ENCODE measurements at places on chromosomes 1 and 21.

DNA sequence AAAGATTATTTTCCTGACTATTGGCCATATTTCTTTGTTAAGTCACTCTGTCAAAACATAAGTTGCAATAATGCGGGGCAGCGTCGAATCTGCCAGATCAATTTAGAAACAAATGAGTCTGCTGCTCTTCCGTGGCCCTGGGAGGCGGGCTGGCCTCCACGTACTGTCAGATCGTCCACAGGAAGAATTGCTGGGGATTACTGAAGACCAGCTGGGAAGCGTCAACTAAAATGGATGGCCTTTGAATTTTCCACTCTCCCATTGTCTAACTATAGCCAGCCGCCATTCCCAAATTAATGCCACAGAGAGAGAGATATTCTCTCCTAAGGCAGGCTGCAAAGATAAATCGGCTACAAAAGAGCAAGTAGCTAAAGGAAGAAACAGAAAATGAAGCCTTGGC, 560.2 kb downstream of the SMYD3 start:
- no peak for DNase-seq

DNA sequence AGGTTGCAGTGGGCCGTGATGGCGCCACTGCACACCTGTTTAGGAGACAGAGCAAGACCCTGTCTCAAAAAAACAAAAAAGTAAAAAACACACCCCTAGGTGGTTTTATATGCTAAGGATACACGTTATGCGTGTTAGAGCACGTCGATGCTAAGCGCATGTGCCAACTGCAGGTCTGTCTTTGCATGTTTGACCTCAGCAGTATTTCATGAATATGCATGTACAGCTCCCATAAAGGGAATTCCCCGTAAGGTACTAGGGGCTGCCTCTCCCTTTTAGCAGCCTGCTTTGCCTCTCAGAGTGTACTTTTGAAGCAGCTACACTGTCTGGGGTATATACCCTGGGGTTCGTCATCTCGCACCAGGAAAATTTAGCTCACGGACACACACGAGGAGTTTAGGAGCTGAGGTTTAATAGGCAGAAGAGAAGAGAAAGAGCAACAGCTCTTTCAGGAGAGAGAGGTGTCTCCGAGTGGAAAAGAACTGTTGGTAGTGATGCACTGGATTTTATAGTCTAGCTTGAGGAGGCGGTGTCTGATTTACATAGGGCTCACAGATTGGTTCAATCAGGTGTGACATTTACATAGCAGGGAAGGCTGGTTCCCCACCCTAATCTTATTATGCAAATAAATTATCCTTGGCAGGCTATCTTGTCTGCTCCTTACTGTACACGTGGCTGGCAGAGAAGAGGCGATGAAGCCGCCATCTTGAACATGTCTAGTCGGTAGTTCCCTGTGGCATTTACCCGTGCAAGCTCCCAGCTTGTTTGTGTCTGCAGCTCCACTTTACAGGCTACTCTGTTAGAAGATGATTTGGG, 4.2 kb upstream of the OTUD3 start:
- DNase-seq = no peak

DNA sequence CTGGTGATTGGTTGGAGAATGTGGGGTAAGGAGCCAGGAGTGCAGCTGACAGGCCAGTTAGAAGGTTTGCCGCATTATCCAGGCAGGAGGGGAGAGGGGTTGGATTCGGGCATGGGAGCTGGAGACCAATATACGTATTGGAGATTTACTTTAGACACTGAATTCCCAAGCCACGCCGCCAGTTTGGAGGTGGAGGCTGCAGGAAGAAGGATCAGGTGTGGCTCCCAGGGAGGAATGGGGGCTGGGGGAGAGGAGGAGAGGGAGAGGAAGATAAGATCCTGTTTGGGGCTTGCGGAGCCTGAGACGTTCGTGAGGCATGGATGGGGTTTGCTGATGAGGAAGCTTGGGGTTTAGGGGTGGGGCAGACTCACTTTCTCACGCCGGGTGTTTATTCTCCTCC, 155.1 kb upstream of the IGSF21 start:
- DNase-seq = no peak

GRCh38 chr21:31873696-31874599, 1.1 kb downstream of the HUNK start:
- no peak for DNase-seq

DNA sequence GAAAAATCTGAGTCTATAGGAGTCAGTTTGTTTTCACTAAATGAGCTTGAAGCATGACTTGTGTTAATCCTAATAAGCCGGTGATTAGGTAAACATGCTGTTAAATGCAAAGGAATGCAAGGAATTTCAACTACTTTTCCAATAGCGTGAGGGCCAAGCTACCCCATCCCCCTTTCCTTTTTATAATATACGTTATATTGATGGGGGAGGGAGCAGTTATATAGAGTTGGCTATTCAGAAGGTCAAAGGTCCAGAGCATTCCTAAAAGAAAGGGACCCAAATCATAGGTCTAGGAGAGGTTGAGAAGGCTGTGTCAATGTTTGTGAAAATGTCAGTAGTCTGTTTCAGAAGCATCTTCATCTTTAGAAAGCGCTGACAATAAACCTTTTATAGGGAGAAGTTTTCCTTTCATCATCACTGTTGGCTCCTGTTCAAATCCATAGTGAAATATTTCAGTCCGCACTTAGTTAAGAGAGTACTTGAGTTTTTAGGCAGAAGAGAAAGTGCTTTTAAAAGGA, 3.8 kb downstream of the CCN1 start:
- no peak for DNase-seq

DNA sequence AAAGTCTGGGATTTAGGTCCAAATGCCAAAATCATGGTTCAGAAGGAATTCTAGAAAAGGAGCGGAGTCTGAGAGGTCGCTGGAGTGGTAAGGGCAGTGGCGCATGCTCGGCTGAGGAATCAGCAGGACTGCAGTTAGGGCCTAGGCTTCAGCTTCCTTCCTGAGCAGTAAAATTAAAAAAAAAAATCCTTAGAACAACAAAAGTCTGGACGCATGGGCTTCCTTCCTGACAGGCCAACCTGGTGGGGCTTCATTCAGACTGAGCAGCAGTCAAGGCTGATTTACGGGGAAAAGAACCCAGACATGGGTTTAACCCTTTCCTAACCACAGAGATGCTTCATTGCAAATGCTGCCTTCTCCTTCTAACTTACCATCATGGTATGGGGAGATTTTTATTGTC, 17.1 kb downstream of the RNF220 start:
- DNase-seq = no peak

- DNase-seq = no peak
These were observed 70.2 kb downstream of the IARS2 start for GRCh38 chr1:220164116-220164515.

GRCh38 chr1:26856604-26857469, 6.1 kb upstream of the SFN start:
- DNase-seq = no peak

DNA sequence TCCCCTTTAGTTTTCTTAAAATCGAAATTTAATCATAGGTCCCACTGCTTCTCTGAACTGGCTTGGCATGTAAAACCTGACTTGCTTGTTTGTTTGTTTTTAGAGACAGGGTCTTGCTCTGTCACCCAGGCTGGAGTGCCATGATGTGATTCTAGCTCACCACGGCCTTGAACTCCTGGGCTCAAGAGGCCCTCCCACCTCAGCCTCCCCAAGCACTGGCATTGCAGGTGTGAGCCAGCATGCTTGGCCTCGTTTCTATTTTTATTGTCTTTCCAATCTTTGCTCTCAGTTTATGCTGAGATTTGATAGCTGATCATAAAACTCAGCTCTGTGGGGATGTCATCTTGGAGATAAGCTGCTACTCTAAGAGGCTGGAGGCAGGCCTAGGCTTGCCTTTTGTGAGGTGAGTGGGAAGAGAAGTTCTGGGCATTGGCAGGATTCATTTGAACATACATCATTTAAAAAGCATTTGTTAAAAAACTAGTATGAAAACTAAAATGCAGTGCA, 51.5 kb upstream of the GCLM start:
- peak; percentile 58 for DNase-seq

DNA sequence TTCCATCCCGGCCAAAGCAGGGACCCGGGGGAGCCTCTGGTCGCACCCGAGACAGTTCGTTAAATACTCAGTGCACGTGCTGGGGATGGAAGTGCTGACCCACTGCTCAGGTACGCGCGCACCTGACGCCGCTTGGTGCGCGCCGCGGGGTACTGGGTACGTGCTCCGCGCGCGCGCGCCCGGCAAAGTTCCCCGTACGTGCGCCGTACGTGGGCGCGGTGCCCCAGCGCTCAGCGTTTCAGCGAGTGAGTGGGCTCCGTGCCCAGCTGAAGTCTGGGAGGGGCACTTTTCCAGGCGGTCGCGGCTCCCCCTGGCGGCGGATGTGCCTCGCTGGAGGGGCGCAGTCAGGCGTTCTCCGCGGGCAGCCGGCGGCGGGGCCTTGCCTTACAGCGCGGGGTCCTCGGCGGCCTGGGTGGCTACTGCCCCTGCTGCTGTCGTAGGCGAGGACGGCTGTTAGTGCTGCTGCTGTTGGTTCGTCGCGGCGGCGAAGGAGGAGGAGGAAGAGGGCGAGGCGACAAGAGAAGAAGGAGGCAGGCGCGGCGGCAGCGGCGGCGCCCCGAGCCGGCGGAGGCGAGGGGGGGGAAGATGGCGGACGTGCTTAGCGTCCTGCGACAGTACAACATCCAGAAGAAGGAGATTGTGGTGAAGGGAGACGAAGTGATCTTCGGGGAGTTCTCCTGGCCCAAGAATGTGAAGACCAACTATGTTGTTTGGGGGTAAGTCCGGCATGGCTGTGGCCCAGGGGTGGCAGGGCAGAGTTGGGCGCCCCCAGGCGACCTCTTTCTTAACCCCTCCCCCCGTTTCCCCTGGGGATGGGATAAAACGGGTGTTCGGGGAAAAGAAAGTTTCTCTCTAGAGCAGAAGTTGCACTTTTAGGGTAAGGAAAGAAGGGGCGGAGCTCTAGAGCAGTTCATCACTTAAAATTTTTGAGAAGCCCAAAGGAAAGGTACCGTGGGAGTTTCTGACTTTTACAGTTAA, at the start of gene CDC73:
CDC73 (plus strand) TSS at position 416 of the 978 bp plus-strand sequence; CDS start at position 586, 170 bp downstream.
- DNase-seq = peak; percentile 90

DNA sequence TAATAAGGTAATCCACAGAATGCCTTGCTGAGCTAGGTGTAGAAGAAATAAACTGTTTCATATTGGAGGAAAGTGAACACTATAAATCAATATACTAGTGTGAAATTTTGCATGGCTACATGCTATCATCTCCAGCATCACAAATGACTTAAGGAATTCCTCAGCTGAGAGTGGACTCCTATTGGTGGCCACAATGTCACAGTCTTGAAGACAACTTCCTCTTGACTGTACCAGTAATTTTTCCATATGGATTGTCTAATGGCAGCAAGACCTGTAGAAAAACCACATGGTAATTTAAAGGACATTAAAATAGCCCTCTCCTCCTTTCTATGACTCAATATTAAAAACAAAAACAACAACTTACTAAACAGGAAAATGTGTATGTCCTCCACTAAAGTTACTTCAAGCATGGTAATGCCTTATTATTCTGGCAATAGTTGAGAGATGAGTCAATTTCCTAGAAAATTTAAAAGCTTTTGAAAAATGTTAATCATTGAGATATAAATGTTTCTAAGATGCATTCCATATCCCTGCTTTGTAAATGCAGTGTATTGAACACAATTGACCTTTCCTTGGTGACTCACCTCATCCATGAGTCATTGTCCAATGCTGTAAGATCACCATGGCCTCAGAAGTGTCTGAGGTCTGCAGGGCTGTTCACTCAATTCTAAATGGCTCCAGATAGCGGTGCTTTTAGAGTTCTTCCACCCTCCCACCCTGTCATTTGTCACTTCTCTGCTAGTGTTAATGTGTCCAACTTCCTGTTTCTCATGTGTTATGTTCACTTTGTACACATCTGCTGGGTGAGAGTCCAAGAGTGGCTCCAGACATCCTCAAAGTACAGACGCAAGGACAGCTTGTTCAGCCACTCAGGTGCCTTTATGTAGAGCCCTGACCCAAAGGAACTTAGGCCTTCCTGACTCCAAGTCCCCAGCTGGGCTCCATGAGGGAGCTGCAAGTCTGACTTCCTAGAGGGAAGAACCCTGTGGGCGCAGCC, 32.8 kb upstream of the DNASE2B start:
- DNase-seq = no peak

DNA sequence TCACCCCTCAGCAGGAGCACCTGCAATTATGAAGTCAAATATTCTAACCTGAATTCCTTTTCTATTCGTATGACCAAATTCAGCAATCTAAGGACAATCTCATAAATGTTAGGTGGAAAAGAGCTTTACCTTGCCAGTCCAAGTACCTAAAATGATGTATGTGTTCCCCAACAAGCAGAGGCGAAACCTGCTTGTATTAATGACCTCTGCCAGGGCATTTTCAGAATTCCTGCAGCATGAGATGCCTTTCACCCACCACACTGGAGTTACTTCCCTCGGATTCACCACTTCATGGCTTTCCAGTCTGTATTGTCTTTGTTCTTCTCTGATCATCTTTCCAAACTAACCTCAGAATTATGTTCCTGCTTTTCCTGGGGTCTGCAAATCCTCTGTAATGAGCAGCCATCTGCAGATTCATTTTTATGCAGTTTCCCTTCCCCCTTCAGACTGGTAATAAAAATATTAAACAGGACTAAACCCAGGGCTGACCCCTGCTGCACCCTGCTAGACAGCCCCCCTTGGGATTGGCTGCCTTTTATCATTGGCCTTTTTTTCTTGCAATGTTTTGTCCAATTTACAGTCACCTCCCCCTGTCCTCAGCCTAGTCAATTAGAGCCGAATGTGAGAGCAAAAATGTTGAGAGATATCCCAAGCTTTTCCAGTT, 26.6 kb upstream of the CASQ2 start:
- no peak for DNase-seq

DNA sequence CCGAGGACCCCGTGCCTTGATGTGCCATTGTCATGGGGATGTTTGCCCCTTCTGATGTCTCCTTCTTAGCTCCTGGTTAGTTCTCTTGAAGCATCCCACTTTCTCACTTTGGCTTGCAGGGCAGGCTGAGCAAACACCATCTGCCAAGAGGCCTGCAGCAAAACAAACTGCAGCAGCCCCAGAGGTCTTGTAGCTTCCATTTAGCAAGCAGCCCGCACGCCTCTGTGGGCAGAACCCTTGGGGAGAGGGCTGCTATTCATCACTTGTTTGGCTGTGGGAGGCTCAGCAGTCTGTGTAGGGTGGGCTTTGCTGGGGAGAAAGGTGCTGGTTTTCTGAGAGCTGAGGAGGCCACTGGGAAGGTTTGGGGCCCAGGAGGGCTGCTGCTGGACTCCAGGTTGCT, 56.7 kb downstream of the KCNC4 start:
- DNase-seq = no peak

GRCh38 chr21:36704281-36704957, 5.5 kb downstream of the SIM2 start:
- DNase-seq = no peak

- no peak for DNase-seq
These were observed 89.2 kb upstream of the TMEM51 start for GRCh38 chr1:15064217-15064929.

- no peak for DNase-seq
These were observed 383.8 kb downstream of the LMO4 start for GRCh38 chr1:87712261-87713010.

DNA sequence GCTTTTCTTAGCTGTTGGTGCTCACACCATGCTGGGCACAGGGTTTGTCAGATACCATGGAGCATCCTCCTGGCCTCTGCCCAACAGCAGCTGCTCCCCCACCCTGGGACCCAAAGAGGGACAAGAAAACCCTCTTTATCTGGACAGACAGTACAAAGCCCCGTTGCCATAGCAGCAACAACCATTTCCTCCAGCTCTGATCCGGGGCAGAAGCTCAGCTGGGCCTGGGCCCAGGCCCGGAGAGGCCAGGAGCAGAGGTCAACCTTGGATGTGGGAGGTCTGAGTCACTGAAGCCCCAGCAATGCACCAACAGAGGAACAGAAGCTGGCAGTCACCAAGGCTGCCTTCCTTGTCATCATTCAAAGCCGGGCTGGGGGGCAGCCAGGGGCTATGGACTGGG, 228.4 kb upstream of the POU3F1 start:
- no peak for DNase-seq

- no peak for DNase-seq
These were observed 220.5 kb upstream of the DUSP10 start for GRCh38 chr1:221962385-221962784.
